ENCODE measurements at places on chromosomes 5 and 9.

GRCh38 chr5:131496400-131496713 is 138.7 kb downstream of the RAPGEF6 start:
- DNase-seq: no peak

DNA sequence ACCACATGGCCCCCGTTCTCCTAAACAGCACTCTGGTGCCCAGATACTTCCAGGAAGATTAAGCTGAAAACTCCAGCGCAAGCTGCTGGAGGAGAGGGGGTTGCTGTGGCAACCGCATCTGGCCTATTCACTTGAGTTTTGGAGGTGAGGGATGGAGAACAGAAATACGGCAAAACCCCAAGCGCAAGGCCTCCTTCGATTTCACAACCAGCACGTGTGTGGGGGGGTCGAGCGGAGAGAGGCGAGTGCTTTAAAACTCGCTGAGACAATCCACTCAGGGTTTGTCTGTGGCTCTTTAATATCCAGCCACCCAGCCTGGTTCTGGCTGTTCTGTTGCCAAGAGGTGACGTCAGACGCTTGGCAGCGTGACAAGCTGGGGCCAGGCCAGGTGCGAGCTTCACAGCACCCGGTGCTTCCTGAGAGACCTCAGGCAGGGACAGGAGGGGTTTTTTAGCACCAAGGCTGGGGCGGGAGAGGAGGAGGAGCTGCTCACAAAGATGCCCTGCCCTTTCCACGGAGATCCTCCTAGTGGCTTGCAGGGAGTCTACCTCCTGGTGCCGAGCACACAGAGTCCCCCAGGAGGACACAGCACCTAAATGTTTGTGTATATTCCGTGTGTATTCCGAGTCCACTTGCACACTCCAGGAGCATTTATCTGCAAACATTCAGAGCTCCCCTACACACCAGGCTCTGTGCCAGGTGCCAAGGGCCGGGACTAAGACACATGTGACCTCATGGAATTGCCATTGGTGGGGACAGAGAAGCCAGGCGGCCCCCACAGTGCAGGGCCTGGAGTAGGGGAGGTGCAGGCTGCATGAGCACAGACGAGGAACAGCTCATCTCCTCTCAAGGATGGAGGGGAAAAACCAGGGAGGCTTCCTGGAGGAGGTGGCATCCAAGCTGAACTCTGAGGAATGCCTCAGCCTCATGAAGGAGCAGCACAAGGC is 194.6 kb downstream of the OLFM1 start:
- no peak for DNase-seq

DNA sequence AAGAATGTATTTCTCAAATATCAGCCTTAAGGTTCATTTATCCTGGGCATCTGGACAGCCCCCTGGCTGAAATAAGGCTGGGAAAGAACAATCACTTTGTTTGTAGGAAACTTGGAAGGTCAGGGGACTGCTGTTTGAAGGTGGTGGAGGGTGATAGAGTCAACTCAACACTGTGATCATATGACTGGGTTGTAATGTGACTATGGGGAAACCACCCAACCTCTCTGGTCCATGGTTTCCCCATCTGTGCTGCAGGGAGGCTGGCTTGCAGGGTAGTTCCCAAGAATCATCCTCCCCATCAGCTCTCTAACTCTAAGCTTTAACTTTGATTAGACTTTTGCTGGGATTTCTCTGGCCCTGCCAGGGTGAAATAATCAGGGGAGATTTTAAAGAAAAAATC is 10.0 kb downstream of the INSYN2B start:
- no peak for DNase-seq

GRCh38 chr5:167451076-167451475 is 840.4 kb upstream of the WWC1 start:
- no peak for DNase-seq

GRCh38 chr9:121299467-121300282 is 31.7 kb downstream of the GSN start:
- DNase-seq: no peak

DNA sequence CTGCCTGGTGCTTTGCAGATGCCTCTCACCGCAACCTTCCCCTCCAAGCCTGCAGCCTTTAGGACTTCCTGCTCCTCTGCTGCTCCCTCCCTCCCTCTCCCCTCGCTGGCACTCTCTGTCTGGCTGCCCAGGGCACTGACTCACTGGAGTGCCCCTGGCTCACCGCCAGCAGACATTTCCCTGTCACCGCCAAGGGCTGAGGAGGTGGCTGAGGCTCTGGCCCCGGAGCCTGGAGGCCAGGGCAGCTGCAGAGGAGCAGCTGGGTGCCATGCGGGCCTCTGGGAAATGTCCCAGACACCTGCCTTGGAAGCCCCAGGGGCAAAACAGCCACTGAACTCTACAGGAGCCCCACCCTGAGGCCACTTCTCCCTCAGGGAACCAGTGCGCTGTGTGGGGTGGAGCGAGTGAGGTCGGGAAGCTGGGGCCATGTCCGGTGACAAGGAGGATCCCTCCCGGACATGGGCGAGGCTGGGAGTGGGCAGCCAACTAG is 53.4 kb downstream of the TENT4A start:
- DNase-seq: no peak

DNA sequence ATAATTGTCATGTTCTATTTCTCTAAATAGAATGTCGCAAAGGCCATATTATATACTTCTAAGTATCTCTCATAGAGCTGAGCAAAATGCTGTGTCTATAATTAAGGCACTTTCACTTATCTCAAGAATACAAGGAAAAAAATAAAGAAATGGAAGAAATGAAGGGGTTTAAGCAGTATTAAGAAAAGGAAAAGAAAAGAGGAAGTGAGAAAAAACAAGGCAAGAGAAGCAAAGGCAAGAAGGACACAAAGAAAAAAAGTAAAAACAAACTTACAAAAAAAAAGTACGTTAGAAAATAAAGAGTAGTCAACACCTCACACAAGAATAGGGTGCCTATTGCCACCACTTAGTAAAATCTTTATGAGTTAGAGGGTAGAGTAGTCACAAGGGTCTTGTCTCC is 506.2 kb downstream of the GABRG2 start:
- no peak for DNase-seq

DNA sequence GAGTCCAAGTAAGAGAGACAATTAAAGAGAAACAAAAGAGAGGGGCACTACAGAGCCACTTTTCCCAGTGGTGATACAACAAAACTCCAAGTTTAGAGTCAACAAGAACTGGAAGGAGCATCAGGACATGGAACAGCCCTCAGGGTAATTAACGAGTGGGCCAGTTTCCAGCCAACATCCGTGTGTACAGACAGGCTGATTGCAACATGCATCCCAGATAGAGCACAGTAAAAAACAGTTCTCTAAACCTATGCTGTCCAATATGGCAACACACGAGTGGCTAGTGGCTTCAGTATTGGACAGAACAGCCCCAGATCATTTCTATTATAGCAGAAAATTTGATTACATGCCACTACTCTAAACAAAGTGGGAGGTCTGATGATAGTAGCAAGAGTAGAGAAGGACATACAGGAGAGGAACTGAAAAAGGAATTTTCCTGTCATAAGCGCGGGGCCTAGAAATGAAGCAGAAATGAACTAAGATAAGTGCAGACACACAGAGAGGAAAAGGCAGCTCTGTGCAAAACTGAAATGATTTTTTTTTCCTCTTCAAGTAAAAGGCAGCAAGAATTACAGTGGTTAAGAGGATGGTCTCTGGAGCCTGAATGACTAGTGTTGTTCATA is 175.6 kb upstream of the CCNG1 start:
- DNase-seq: no peak

GRCh38 chr5:58890701-58891085 is 307.8 kb downstream of the RAB3C start:
- DNase-seq: no peak

DNA sequence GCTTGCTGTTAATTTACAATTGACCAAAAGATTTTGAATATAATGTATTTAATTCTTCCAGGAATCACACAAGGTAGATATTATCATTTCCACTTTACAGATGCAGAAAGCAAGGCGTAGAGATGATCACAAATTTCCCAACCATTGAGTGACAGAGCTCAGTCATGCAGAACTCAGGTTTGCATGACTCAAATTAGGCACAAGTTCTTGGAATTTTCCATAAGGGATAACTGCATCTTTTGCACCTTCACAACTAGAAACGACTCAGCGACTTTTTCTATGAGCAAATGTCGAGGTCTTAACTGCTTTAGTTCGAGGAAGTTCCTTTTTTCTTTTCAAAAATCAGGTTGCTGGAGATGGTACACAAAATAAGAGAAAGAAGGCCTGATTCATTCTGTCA is 265.5 kb upstream of the PAPPA start:
- DNase-seq: no peak

- DNase-seq: no peak
Observed at GRCh38 chr9:137757613-137758029, 120.0 kb upstream of the CACNA1B start.

GRCh38 chr9:110329639-110330230 is 7.9 kb downstream of the TXNDC8 start:
- DNase-seq: no peak

DNA sequence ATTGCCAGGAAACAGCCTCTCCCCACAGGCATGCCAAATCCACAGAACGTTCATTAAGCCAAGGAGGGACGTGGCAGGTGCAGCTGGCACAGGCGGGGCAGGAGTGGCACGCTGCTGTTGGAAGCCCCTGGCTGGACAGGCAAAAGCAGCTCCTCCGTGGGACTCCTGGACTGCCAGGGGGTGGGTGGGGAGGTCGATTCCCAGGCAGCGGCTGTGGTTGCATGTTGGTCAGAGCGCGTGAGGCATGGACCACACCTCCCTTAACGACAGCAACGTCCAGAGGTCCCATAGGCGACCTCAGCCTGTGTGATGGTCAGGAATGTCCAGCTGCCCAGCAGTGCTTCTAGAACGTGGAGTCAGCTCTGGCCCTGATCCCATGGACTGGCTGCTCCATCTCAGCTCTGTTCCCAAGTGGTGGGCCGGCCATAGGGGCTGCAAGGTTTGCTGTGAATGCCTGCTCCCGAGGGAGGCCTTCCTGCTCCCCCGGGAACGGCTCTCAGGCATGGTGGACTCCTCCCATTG is 6.9 kb downstream of the SLC6A19 start:
- DNase-seq: no peak

GRCh38 chr9:117304549-117304948 is 110.3 kb downstream of the ASTN2 start:
- no peak for DNase-seq

GRCh38 chr9:38445154-38446043 is 21.1 kb upstream of the IGFBPL1 start:
- DNase-seq: no peak

- DNase-seq: no peak
Observed at GRCh38 chr5:14925326-14925725, 53.7 kb upstream of the ANKH start.

DNA sequence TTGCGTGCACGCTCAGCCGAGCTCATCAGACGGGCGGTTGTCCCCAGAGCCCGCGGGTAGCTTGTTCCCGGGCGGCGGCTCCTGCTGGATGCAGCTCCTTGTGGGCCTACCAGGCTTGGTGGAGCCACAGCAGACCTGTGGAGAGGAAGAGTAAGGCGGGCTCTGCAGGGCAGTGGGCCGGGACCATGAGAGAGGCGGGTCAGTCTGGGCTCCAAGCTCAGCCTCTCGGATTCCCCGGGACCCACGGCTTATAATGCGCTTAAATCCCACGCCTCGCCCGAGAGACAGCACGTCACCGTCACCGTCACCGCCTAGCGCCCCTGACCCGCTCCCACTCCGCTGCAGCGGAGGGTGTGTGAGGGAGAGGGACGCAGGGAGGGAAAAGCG is 1.9 kb upstream of the ANKRD18A start:
- DNase-seq: no peak

- DNase-seq: no peak
Observed at GRCh38 chr5:20956134-20956533, 968.1 kb upstream of the CDH18 start.

DNA sequence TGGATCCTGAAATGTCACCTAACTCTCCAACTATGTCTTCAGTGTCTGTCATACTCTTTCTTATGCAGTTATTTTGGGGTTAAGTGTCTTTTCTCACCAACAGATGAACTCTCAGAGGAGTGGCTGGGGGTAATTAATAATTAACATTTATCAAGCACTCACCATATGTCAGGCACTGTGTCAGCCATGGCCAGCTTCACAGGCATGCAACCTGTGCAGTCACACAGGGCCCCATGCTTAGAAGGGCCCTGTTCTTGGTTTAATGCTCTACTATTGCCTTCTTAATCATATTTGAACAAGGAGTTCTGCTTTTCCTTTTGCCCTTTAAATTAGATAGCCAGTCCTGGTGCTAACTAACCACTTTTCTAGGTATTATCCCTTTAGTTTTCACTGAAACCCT is 3.4 kb upstream of the GRPEL2 start:
- DNase-seq: no peak

- no peak for DNase-seq
Observed at GRCh38 chr5:172356047-172356446, 72.5 kb upstream of the UBTD2 start.

DNA sequence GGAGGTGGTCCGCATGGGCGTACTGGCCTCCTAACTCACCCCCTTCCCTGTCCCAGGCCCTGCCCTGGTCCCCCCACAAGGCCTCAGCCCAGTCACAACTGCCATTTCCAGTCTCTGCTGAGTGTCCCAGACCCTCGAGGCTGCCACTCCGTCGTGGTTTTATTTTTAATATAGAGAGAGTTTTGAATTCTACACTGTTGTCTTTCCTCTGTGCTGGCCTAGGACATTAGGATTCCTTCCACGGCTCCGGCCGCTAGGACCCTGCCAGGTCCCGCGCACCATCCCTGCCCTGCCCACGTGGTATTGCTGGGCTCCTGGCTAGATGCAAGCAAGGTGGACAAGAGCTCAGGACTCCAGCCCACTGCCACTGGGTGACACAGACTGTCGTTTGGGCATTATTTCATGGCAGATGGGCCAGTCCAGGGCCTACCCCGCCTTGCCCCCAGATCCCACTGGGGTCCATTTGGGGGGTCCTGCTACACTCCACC is 53.3 kb downstream of the SAR1B start:
- no peak for DNase-seq

DNA sequence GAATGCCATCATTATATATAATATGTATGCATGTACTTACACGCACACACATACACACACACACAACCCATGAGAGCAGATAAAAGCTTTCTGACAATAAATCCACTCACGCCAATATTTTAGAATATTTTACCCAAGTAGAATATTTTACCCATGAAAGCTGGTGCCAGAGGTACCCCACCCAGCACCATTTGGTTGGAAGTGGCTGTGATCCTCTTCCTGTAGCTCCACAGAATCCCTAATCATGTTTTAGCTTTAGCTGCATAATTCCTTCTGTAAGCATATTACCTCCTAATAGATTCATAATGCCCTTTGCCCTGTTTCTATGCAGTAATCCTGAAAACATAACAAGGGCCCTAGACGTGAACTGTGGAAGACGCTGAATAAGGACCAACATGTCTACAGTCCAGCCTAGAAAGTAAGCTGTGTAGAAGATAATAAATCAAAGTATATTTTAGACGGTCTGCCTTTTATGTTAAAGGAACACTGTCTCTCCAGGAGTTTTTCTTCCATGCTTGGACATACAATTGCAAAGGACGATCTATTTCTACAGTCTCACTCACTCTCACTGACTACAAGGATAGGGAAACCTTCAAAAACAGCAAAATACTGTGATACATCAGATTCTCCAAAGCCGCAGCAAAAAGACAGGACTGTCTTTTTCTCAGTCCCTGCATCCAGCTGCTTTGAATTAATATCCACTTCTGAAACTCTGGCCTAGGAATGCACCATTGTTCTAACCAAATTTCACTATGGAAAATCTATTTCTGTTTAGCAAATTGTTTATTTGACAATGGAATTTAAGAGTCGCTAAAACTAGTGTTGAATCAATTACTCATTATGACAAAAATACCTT is 98.2 kb downstream of the USP20 start:
- DNase-seq: no peak

- no peak for DNase-seq
Observed at GRCh38 chr9:81902626-81903025, 25.6 kb upstream of the SPATA31D4 start.

GRCh38 chr5:127936439-127936972 is 147.1 kb upstream of the SLC12A2 start:
- no peak for DNase-seq
